ENCODE measurements at places on chromosomes 7 and 10.

- no peak for DNase-seq
These were observed 143.5 kb downstream of the ADCY1 start for GRCh38 chr7:45717537-45718235.

- DNase-seq = no peak
These were observed 741.2 kb upstream of the ZWINT start for GRCh38 chr10:57102236-57102635.

- no peak for DNase-seq
These were observed 42.4 kb downstream of the CRCP start for GRCh38 chr7:66157060-66157459.

GRCh38 chr10:87622314-87623004 lies 37.2 kb upstream of the PAPSS2 start:
- DNase-seq = no peak

DNA sequence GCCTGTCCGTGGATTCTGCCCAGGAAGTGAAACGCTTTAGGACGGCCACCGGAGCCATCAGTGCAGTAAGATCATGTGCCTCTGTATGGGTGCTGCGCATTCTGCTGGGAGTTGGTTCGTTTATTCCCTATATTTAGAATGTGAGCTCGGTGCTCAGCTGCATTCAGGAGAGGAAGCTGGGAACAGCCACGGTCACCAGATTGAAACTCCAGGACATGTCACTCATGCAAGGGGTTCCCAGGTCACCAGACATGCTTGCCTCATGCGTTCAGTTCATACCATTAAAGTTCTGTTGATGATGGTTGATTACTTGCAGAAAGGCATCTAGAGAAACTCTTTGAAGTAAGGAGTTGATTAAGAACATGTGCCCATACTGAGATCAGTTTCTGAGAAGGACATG lies 78.1 kb downstream of the TRRAP start:
- DNase-seq = no peak

DNA sequence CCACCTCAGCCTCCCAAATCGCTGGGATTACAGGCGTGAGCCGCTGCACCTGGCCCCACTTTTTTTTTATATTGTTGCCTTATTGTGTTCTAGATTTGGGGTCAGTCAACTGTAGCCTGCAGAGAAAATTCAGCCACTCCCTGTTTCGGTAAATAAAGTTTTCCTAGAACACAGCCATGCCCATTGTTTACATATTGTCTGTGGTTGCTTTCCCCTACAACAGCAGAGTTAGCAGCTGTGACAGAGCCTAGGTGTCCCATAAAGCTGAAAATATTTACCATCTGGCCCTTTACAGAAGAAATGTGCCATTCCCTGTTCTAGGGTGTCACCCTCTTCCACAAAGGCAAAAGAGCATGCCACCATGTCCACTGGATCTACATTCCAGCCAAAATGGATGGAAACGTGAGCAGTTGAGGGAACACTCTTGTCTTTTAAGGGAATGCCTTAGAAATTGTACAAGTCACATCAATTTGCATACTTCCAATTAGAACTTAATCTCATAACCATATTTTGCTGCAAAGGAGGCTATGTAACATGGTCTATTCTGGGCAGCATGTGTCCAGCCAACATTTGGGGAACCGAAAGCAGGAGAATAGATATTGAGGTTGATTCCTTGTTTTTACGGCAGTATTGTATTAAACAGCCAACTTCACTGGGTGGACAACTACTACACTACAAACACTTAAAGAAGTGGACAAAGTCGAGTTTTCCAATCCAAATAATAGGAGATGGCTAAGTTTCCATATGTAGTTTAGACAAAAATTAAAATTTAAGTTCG lies 11.0 kb upstream of the BLVRA start:
- no peak for DNase-seq

- DNase-seq = no peak
These were observed 14.7 kb downstream of the FKBP6 start for GRCh38 chr7:73342645-73343044.

DNA sequence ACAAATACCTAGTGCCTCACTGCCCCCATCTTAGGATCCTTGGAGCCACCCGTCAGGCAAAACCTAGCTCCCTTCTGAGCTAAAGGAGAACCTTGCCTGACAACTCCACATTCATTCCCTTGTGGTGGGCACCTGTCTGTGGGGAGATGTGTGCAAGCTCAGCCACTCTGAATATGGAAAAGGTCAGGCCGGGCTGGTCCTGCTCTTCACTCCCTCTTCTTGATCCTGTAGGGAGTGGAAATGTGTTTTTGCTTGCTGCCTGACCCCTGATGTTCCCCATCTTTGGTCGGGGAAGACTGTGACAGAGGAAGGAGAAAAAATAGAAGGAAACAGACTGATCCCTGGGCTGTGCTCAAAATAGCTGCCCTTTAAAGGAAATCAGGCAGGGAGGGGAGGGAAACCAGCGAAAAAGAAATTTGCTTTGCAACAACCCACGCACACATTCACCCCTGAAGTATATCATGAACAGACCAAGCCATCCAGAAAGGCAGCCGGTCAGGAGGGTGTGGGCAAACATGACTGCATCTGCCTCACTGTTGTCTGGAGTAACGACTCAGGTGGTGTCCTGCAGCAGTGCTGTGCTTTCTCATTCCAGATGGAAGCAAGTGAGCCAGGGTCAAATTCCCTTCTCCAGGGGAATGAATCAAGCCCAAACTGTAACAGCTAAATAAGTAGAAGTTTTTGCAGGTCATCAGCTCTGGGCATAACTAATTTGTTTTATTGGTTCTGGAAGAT lies 74.0 kb downstream of the SCRN1 start:
- DNase-seq = no peak

Data from CD4-positive, alpha-beta T cell (primary cell).